Bladder microvascular endothelial cell (primary cell): ENCODE measurements at places on chromosomes 6 and 20. TPM values are rescaled to one million over a fixed set of nuclear protein-coding genes. Genes with fewer than 3 reads are reported as not detected.

The CST2 gene
- not detected in 2 replicates for total RNA-seq

The APOM gene
- 0.16 and 0.25 TPM in 2 replicates for total RNA-seq

The KIF3B gene
- total RNA-seq = 17.2 and 30.2 TPM in 2 replicates

The MDC1 gene
- 5.0 and 11.0 TPM in 2 replicates for total RNA-seq

The FRK gene
- total RNA-seq = under 0.01 and 0.06 TPM in 2 replicates

The AHI1 gene
- total RNA-seq = 6.8 and 14.7 TPM in 2 replicates

The ATP9A gene
- 13.9 and 52.6 TPM in 2 replicates for total RNA-seq

The SLC35D3 gene
- not detected in 2 replicates for total RNA-seq

The MACROD2 gene
- total RNA-seq = 0.65 and 1.3 TPM in 2 replicates

The TRIM31 gene
- not detected in 2 replicates for total RNA-seq
